ENCODE measurements at places on chromosomes 7 and 10. TPM values are rescaled to one million over a fixed set of nuclear protein-coding genes. Genes with fewer than 3 reads are reported as not detected.

Gene HECW1
- 0.13 TPM for total RNA-seq

Gene HTRA1
- 110 TPM for total RNA-seq

DNA sequence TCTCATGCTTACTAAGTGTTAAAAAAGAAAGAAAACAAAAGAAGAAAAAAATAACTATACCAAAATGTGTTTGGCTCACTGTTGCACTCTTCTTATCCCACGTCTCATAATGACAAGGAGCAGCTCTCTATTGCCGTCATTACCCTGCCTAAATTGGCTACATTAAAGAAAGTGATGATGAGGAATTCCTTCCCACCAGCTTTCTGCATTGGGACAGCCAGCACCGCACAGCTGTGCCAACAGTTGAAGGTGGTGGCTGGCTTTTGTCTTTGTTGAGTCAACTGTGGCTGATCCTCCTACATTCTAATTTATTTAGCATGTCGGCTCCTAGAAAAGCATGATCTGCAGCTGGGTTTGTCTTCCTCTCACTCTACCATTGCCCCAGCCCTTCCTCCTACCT is 751.8 kb downstream of the KCNMA1 start:
- peak; percentile 78 for DNase-seq
- no peak overlapping the region for H3K4me3 ChIP-seq
- H3K27ac ChIP-seq = no peak overlapping the region
- no peaks in the 10 kb centered on the region for H3K27me3 ChIP-seq

GRCh38 chr10:130857631-130858295 is 453.8 kb downstream of the TCERG1L start:
- H3K36me3 ChIP-seq = no peaks in the 10 kb centered on the region
- no peak overlapping the region for H3K4me3 ChIP-seq
- H3K27ac ChIP-seq = no peak overlapping the region
- H3K4me1 ChIP-seq = no peaks in the 10 kb centered on the region
- DNase-seq = no peak
